ENCODE measurements at places on chromosomes 7 and 10.
A peak's percentile ranks its signal among the peaks of the same experiment; 100 is the strongest.

DNA sequence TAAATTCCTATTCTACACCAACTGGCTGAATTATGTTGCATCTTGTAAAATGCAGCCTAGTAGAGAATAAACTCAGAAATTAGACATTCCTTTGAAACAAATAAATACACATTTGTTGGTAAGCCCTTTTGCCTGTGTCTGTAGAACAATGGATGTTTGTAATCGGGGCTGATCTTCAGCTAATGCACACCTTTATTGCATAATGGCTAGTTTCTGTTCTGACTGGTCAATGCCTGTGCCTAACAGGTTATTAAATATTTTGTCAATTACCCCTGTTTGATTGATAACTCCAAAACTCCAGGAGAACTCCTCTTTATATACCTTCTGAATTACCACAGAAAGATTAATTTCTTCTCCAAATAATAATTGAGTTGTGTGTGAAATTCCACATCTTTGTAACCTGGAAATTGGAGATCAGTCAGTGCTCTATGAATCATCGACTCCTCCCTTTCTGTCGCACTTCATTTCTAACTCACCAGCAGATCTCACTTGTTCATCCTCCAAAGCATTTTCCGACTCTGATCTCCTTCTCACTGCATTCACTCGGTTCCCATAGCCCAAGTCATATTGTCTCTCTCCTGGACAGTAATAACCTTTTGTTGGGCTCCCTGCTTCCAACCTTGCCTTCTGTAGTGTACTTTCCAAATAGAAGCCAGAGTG is 196.0 kb upstream of the FZD1 start:
- DNase-seq, result peak; percentile 69

GRCh38 chr7:101216001-101216859 is 1.2 kb downstream of the PLOD3 start:
- peak; percentile 56 for DNase-seq

GRCh38 chr7:17971411-17971810 is 31.1 kb upstream of the SNX13 start:
- no peak for DNase-seq

- DNase-seq, result peak; percentile 13
These were observed 10.2 kb upstream of the SLC25A28 start for GRCh38 chr10:99630433-99630832.

GRCh38 chr7:96067321-96067720 is 254.6 kb downstream of the SLC25A13 start:
- DNase-seq, result peak; percentile 77

DNA sequence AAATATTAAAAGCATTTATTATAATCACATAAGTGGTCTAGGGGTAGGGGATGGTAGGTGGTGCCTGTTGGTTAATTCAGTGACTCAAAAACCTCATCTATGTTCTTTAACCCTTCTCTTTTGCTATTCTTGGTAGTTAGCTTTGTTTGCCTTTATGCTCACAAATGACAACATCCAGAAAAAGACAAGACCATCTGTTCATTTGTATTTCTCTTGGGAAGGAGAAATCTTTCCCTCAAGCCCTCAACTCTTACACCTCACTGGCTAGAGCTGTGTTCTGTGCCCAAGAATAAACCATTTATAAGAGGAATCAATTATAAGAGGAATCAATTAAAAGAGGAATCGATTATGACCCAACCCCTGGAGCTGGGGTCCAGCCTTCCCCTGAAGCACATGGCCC is 10.8 kb upstream of the IFRD1 start:
- no peak for DNase-seq

- no peak for DNase-seq
These were observed 10.4 kb downstream of the WASL start for GRCh38 chr7:123738356-123738755.

GRCh38 chr7:112898432-112899290 is 108.5 kb upstream of the TMEM168 start:
- DNase-seq, result peak; percentile 57

GRCh38 chr7:73602721-73603651 is 21.3 kb downstream of the MLXIPL start:
- DNase-seq, result no peak

DNA sequence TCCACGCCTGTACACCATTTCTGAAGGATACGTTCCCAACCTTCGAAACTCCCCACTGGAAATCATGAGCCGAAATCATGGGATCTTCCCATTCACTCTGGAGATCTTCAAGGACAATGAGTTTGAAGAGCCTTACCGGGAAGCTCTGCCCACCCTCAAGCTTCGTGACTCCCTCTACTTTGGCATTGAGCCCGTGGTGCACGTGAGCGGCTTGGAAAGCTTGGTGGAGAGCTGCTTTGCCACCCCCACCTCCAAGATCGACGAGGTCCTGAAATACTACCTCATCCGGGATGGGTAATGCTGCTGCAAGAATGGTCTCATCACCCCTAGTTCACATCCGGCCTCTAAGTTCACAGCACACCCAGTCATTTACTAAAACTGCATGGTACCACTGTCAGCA is 30.3 kb downstream of the PLA2G12B start:
- no peak for DNase-seq

- peak; percentile 44 for DNase-seq
These were observed 1.6 kb downstream of the TCF7L2 start for GRCh38 chr10:112951359-112952281.

DNA sequence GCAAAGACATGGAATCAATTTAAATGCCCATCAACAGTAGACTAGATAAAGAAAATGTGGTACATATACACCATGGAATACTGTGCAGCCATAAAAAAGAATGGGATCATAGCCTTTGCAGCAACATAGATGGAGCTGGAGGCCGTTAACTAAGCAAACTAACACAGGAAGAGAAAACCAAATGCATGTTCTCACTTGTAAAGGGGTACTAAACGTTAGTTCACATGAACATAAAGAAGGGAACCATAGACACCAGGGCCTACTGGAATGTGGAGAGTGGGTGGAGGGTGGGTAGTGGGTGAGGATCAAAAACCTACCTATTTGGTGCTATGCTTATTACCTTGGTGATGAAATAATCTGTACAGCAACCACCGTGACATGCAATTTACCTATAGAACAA is 78.4 kb upstream of the GSDME start:
- DNase-seq, result no peak

GRCh38 chr7:85630904-85631600 is 444.2 kb upstream of the SEMA3D start:
- DNase-seq, result no peak

DNA sequence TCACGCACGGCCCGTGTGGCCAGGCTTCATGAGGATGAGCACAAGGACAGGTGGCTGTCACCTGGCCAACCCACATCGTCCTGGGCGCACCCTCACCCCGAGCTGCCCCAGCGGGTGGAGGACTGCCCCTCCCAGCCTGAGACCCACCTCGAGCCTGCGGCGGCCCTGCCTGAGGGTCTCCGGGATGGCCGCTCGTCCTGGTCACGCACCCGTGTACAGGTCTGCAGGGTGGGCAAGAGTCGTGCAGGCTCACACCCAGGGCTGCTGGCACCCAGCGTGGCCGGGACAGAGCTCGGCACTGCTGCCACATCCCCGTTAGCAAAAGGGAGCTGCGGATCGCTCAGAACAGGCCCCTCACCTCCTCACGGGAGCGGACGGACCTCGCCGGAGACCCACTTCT is 14.4 kb upstream of the UTF1 start:
- DNase-seq, result no peak

GRCh38 chr7:27634671-27635493 is 27.8 kb downstream of the HIBADH start:
- no peak for DNase-seq

DNA sequence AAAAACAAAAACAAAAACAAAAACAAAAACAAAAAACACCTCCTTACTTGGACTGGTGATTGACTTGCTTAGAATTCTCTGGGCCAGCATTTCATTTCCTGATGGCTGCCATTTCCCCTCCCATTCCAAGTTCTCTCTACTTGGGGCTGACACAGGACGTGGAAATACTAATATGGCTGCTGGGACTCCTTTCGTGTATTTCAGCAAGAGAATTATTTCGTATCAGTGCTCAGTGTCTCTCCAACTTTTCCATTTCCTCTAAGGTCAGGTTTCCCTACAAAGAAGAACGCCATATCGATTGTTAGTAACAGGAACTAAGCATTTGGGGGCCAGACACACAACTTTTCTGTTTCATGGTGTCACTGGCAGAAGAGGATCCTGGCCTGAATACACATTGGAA is 22.5 kb upstream of the VAX1 start:
- DNase-seq, result no peak

GRCh38 chr7:47262881-47263280 is 319.0 kb downstream of the TNS3 start:
- no peak for DNase-seq

DNA sequence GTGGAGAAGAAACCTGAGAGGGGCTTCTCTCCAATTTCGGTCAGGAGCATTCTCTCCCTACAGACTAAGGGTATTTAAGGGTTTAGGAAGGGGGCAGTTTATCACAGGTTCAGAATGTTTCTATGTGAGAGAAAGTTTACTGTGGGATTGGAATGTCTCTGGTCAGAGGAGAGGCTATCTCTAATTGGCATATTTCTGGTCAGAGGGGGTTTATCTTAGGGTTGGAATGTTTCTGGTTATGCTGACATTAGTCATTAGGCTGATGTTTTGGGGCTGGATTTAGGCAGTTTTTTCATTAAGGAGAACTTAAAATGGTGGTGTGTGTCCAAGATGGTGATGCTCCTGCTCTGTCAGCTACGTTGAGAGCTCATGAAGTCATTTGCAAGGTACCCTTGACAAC is 758.0 kb downstream of the TYW1 start:
- no peak for DNase-seq

DNA sequence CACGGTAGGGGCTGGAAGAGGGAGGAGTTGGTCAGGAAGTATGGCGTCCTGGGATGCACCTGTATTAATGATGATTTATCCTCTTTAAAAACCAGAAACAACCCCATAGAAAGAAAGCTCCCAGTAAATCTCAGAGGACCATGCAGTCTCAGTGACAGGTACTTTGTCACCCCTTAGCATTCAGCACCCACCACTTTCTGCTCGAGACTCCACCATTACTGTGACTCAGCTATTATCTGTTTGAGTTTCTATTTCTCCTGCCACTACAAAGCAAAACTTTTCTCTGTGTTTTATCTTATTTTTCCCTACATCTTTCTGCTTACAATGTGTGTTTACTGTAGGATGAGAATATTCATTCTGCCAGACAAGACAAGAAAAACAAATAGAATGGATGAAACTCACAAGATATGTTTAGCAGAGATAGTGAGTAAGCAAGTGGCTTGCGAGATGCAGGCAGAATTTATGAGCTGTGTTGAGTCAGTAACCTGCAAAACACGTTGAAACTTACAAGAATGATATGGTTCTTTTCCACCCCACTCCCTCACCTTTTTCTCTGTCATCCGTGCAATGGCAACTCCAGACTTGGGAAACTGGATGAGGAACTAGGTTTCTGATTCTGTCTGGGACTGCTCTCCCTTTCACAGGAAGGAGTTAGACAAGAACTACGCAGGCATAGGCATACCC is 127.1 kb downstream of the AOAH start:
- no peak for DNase-seq

DNA sequence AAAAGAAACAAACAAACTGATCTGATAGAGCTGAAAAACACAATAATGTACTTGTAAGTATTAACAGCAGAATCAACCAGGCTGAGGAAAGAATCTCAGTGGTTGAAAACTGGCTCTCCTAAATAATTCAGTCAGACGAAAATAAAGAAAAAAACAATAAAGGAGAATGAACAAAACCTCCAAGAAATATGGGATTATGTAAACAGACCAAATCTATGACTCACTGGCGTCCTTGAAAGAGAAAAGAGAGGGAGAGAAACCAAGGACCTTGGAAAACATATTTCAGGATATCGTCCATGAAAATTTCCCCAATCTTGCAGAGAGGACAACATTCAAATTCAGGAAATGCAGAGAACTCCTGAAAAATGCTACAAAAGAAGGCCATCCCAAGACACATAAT is 62.9 kb downstream of the FBXL13 start:
- DNase-seq, result no peak

GRCh38 chr10:23157239-23157681 is 34.9 kb upstream of the PTF1A start:
- DNase-seq, result no peak

DNA sequence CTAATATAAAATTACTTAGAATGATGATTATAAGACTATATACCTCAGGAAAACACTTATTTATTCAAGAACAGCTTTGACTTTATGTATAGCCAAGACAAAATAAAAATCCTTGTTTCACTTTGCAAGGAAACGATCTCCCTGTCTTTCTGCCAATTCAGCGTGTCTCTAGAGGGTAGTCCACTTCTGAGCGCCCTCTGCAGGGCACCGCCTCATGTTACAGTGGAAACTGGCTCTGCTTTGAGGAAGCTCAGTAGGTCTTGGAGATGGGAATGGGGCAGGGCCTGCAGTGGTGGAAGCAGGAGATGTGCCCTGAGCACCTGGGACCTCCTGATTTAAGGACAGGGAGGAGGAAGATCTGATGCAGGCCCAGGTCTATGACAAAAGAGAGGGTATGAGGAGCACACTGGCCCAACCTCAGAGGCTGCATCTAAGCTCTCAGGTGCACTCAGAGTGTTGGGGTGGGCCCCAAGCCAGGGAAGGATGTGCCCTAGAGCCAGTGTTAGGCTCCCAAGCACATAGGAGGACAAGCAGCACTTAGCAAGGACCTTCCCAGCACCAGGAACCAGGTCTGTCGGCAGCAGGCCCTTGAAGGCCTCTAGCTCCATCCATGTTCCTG is 481.0 kb downstream of the TNS3 start:
- DNase-seq, result peak; percentile 26

GRCh38 chr7:151085691-151086620 is at the start of gene AGAP3:
AGAP3 (plus strand) TSS chr7:151086475; CDS start chr7:151086742, 267 bp downstream.
- peak; percentile 90 for DNase-seq

- DNase-seq, result peak; percentile 34
These were observed 197.1 kb downstream of the DOCK4 start for GRCh38 chr7:112009081-112009480.

DNA sequence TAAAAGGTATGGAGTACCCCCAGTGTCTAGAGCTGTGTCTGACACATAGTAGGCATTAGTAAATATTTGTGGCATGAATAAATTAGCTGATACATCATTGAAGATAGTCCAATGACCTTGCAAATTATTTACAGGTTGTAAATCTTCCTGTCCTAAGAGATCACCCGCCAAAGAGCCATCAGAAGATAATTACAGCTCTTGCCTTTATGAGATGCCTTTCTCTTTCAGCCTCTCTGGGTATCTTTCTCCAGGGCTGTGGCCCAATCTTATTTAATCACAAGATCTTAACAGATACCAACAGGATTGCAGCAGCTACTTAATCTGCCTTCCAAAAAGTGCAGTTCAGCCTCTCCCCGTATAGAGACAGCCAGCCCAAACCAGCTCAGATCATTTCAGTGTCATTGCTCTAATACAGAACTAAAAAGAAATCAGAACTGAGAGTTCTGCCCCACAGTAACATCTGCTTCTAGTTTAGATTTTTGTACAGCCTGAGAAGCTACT is 41.5 kb downstream of the MYOF start:
- no peak for DNase-seq

- DNase-seq, result no peak
These were observed 618.2 kb upstream of the MGMT start for GRCh38 chr10:128848810-128849209.

- DNase-seq, result no peak
These were observed 137.2 kb upstream of the EFCAB10 start for GRCh38 chr7:105718511-105718925.
